ENCODE measurements at places on chromosomes 2 and 18.

- no peak for DNase-seq
These were observed 181.3 kb downstream of the IKZF2 start for GRCh38 chr2:212970132-212970531.

- no peak for DNase-seq
These were observed 177.1 kb downstream of the RNF144A start for GRCh38 chr2:7094231-7094741.

- DNase-seq = peak; percentile 85
These were observed 1605.3 kb upstream of the ACVR2A start for GRCh38 chr2:146239392-146240135.

DNA sequence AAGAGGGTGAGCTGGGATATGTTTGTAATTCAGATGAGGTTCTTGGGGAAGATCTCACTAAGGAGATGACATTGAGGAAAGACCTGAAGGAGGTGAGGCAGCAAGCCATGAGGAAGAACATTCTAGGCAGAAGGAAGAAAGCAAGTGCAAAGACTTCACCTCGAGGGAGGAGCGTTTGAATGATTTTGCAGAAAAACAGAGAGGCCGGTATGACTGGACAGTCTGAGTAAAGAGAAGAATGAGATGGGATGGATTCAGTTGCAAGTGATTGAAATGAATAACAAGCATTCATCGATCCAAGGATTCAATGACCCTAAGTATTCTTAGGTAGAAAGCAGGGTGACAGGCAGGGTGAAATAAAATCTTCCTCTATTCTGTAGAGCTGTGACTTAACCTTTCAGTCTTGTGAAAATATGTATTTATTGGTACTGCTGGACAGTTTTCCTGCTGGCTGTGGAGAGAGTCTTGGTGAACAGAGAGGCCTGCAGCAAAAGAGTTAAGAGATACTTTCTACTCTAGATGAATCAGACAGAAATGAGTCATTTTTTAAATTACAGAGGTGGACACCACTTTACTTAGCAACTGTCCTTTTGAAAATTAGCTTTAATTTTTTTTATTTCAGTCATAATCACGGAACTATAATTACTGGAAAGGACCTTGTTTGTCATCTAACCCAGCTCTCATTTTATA lies 278.4 kb downstream of the LRRTM1 start:
- no peak for DNase-seq

- peak; percentile 43 for DNase-seq
These were observed 79.4 kb downstream of the SLC4A3 start for GRCh38 chr2:219706823-219707281.

GRCh38 chr18:12857215-12857905 lies 26.7 kb downstream of the PTPN2 start:
- no peak for DNase-seq

- no peak for DNase-seq
These were observed 20.0 kb downstream of the SRBD1 start for GRCh38 chr2:45591073-45591472.

DNA sequence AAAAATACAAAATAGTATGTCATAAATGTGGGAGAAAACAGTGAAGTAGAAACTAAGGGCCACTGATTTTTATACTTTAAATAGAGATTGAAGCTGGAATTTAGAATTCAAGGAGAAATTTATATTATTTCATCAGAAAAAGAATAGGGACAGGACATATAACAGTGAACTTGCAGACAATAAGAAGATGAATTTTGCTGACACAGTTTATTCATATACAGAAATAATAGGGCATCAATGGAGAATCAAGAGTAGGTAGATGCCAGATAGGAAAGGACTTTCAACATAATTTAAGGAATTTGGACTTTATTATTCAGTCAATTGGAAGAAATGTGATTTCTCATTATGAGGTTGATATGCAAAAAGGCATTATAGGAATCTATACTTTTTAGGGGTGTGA lies 118.9 kb upstream of the HNMT start:
- DNase-seq = no peak

- DNase-seq = peak; percentile 5
These were observed 313.6 kb upstream of the MC4R start for GRCh38 chr18:60686142-60686541.

DNA sequence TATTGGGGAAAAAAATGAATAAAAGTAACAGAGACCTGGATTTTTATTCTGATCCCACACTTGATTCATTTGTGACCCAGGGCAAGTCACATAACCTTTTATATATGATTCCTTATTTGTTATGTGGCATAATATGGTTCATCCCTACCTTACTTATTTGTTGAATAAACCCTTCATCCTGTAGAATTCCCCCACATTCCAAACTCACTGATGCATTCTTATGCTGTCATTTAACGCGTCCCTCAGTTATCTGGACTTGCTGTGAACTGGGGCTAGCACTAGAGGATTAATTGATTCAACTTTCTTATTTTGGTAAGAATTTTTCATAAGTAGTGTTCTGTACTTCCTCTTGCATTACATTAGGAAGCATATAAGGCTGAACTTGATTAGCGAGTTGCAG lies 384.7 kb upstream of the RAB12 start:
- no peak for DNase-seq

DNA sequence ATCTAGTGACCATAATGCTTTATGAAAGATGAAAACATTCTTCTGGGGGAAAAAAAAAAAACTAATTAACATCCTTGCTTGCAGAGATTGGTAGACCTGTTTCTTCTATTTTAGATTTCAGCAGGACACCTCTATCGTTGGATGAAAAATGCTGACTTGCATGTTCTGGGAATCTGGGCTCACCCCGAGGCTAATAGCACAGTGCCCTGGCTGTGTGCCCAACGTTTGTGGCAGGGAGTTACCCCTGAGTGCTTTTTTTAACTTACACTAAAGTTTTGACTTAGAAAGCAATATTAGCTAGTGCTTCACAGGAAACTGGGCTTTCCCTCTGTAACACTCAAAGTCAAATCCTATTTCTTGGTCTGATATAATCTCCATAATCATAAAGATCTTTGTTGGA lies 233.2 kb downstream of the SLC8A1 start:
- peak; percentile 29 for DNase-seq

- DNase-seq = no peak
These were observed 11.4 kb downstream of the CRYGD start for GRCh38 chr2:208112969-208113368.

DNA sequence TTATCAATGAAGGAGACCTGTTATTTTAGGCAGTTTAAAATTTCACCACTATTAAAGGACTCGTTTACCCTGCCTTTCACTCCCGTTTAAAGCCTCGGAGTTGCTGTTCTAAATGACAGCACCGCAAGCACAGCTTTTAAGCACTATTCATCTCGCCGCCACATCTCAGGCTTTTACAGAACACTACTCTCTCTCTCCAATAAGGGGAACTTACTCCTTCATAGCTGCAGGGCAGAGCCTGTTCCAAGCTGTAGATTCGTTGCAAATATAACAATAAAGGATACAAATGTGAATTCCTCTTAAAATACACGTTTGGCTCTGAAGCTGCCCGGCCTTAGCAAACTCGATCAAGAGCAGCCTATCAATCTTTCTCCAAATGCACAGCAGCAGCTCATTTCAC lies 271.8 kb downstream of the ZNF521 start:
- DNase-seq = no peak

- DNase-seq = no peak
These were observed 80.0 kb downstream of the RHBDD1 start for GRCh38 chr2:226915846-226916360.

DNA sequence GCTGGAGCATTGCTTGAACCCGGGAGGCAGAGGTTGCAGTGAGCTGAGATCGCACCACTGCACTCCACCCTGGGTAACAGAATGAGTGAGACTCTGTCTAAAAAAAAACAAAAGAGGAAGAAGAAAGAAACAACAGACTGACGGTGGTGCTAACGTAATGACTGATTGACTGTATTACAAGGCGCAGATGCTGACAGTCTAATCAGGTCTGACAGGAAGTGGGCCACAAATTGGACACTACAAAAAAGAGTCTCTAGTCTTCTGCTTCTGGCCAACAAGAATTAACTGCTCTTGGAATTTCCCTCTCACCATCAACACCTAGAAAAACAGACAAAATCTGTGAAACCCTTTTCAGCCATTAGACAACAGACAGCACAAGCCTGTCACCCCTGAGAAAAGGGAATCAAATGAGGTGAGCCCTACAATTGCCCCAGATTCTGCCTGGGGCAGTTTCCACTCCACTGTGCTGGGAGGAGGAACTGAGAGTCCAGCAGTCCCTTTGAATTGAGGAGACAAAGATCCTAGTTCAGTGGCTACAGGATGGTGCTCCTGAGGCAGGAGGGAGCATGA lies 43.3 kb downstream of the SNED1 start:
- no peak for DNase-seq

- no peak for DNase-seq
These were observed 189.7 kb upstream of the OSR1 start for GRCh38 chr2:19548116-19548515.

- DNase-seq = no peak
These were observed 485.2 kb downstream of the PTPRM start for GRCh38 chr18:8052237-8052701.

- no peak for DNase-seq
These were observed 305.7 kb upstream of the PKDCC start for GRCh38 chr2:41741951-41742595.

- DNase-seq = no peak
These were observed 334.4 kb upstream of the THUMPD2 start for GRCh38 chr2:40113272-40113968.

GRCh38 chr18:61998957-61999356 lies 106.2 kb upstream of the RNF152 start:
- peak; percentile 91 for DNase-seq

GRCh38 chr2:152167065-152167464 lies 8.5 kb downstream of the STAM2 start:
- no peak for DNase-seq

GRCh38 chr2:231393149-231394131 lies 2.1 kb upstream of the B3GNT7 start:
- DNase-seq = no peak

GRCh38 chr18:55878224-55878623 lies 290.2 kb upstream of the TCF4 start:
- no peak for DNase-seq

DNA sequence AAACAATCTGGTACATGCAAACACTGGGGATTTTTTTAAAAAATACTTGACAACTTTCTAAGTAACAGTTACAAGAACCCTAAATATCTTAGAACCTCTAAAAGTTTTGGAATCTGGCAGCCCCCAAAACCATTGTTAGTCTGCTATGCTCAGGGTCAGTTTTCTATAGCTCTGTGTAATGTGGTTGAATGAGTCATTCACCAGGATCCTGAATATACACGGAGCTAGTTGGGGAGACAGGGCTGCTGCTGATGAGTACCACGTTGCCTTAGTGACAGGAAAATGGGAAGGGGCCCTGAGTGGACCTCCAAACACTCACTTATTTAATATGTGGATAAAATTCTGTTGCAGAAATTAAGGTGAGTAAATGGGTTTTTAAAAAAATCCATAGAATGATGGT lies 36.9 kb upstream of the TANC1 start:
- DNase-seq = no peak

- DNase-seq = peak; percentile 7
These were observed 227.9 kb upstream of the SIX2 start for GRCh38 chr2:45237128-45237527.

GRCh38 chr2:29761278-29761677 lies 160.1 kb downstream of the ALK start:
- peak; percentile 6 for DNase-seq

DNA sequence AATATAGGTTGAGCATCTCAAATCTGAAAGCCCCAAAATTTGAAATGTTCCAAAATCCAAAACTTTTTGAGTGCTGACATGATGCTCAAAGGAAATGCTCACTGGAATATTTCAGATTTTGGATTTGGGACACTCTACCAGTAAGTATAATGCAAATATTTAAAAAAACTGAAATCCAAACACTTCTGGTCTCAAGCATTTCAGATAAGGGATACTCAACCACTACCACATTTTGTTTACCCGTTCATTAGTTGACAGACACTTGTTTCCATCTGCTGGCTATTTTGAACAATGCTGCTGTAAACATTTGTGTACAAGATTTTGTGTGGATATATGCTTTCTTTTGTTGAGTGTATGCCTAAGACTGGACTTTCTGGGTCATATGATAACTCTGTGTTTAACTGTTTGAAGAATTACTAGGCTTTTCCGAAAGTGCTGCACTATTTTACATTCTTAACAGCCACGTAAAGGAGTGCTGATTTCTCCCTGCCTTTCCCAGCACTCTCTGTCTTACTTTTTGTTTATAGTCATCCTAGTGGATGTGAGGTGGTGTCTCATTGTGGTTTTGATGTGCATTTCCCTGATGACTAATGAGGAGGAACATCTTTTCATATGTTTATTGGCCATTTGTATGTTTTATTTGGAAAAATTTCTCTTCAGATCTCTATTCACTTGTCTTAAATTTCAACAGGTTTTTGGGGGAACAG lies 19.5 kb upstream of the DCDC2C start:
- no peak for DNase-seq

DNA sequence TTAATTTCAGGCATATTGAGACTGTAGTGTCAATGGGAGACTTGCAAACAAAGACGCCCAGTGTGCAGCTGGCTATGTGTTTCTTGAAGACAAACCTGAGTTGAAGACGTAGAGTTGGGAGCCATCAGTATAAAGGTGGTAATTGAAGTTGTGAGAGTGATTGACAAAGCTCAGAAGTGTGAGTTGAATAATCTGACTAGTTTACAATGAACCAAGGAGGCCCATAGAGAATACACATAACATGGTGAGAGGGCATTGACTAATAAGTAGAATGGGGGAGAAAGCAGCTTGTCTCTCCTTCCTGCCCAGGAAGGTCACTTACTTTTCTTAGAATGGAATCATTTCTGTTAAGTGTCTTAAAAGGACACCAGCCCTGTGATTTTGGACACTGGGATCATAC lies 14.1 kb downstream of the SP110 start:
- no peak for DNase-seq

GRCh38 chr2:231464576-231465540 lies 574 bp upstream of the NCL start:
- DNase-seq = no peak

DNA sequence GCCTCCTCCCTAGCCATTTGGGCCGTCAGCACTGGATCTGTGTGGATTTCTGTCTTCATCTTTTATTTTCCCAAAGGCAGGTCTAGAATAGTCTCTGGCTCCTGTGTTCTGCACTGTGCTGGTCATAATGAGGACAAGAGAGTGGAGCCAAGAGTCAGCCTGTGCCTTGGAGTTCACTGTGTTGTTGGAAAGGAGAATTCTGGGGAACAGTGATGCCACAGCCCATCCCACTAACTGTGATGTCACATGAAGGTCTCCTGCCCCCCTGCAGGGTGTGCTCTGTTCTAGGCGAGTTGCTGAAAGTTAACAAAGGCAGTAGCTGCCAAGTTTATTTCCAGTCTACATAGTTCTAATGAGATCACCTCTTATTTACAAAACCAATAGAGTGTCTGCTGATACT lies 248.5 kb downstream of the TPGS2 start:
- no peak for DNase-seq

GRCh38 chr18:63004466-63005089 lies 289.2 kb downstream of the PHLPP1 start:
- DNase-seq = no peak

DNA sequence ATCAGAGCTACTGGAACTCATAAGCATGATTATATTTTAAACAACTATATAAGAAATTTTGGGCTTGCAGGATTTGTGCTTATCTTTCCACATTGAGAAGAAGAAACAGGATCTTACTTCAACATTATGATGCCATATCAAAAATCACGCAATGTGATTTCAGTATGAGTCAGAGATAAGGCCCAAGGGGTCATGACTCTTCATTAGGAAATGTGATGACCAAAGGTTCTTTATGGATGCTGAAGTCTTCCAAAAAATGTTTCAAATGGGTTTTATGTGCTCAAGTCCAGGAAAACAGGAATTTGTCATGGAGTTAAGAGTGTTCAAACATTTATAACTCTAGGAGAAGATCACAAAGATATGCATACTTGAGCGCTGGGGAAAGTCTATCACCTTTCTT lies 7.8 kb upstream of the SERPINB2 start:
- DNase-seq = no peak
